ENCODE measurements at places on chromosomes 5 and 9.

DNA sequence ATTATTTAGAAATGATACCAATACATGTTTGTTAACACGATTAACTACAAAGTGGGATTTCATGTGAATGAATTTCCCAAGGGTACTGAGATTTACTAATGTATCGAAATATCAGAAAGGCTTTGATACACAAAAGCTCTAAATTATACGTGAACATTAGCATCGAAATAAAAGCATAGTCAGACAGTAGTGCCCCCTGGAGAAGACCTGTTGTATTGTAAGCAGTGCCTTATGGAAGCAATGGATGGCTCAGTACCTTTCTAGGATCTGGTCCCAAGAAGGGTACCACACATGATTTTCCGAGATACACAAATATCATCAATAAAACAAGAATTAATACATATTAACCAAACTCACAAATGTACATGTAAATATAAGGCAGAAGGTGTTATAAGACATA lies 153.8 kb downstream of the CDH12 start:
- DNase-seq: no peak

DNA sequence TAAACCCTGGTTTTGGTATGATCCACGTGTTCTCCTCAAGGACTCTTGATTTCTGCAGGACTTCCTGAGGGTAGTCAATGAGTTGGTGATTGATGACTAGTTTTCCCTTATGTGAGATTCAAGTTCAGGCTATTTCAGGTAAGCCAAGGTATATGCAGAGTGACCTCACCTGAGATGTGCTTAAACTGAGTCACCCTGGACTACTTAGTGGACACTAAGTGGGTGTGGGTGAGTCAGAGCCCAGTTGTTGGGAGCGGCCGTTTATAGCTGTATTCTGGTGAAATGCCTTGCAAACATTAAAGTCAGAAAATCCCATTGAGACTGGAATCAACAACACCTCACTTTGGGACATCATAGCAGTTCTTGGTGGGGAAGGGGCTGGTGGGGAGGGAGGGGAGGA lies 62.9 kb downstream of the SLC28A3 start:
- DNase-seq: no peak

GRCh38 chr9:14018081-14018480 lies 295.9 kb downstream of the NFIB start:
- no peak for DNase-seq

DNA sequence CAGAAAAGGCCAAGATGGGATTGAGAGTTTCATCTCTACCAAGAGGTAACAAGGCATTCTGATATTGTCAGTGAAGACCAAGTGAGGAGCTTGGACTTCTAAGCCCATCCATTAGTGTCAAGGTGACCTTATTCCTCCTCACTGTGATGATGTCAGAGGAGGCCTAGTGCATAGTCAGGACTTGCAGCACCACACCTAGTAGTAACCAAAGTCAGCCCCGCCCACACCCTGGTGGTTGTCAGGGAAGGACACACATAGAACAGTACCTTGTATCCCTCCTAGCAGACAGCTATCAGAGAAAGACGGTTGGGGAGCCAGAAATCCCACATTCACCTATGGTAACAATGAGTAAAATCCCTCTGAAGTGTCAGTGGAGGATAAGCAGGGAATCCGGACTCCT lies 111.7 kb downstream of the AP3B1 start:
- DNase-seq: no peak

DNA sequence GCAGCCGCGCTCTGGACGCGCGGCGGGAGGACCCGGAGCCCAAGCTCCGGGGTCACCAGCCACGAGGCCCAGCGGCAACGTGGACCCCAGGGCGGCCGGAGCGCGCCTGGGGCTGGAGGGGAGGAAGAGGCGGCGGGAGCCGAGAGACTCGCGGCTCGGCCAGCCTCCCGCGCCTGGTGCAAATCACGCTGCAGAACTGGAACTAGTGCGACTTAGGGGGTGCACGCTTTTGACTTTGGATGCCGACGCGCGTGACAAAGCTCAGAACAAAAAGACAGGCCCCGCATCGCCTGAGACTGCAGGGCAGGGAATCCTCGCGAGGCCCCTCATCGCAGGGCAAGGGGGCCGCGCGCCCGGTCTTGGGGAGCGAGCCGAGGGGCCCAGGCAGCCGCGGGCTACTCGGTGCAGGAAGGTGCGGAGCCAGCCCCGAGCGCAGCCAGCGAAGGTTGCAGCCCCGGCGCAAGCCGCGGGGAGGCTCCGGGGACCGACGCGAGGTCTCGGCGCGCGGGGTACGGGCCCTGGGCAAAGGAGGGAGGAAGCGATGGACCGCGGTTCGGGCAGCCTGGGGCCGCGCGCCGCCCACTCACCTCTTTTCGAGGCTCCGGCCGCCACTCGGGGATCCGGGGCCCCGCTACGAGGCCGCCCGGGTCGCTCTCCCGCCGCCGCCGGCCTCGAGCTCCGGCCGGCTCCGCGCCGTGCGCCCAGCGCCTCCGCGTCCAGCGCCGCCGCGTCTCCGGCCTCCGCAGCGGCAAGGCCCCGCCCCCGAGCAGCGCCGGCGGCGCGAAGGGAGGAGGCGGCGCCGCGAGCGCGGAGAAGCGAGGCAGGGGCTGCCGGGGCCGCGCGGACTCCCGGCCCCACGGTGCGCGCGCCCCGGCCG lies at the start of gene GOLM1:
Gene GOLM1, minus strand, starts transcription at position 735 of the 877 bp plus-strand sequence. CDS start 20,238 bp downstream, outside the sequence.
- DNase-seq: no peak

GRCh38 chr5:172450861-172451695 lies 3.2 kb downstream of the SH3PXD2B start:
- no peak for DNase-seq

- DNase-seq: no peak
Measured at GRCh38 chr9:87606841-87607521, 109.3 kb downstream of the DAPK1 start.

GRCh38 chr9:5579881-5580280 lies 49.0 kb upstream of the RIC1 start:
- no peak for DNase-seq

DNA sequence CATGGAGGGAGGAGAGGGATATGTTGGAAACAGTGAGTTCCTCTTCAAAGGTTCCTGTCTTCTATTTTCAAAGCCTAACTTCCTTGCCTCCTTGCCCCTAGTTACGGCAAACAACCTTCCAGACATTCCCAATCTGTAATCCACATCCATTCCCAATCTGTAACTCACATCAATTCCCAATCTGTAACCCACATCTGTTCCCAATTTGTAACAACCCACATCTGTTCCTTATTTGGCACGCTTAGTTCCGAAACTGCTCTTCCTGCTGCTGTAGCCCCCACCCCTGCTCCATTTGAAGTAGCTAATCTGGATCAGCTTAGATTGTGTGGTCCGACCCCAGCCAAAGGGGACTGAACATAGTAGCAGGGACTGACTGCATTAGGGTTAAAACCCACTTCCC lies 23.9 kb upstream of the IDNK start:
- DNase-seq: no peak

GRCh38 chr9:89745601-89746376 lies 141.0 kb downstream of the GADD45G start:
- no peak for DNase-seq

GRCh38 chr9:114431770-114432169 lies 44.0 kb upstream of the AKNA start:
- no peak for DNase-seq

DNA sequence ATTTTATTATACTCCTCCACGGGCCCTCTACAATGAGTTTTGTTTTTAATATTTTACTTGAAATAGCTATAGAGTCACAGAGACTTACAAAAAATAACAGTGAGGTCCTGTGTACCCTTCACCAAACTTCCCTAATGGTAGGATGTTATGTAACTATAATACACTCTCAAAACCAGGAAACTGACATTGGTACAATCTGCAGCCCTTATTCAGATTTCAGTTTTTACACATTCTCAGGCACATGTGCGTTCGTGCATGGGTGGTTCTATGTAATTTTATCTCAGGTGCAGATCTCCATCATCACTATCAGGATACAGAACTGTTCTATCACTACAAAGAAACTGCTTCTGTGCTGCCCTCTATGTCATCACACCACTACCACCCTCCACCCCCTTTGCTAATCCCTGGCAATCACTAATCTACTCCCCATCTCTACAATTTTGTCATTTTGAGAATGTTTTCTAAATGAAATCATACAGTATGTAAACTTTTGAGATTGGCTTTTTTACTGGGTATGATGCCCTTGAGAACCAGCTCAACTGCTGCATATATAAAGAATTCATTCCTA lies 16.4 kb downstream of the RAB14 start:
- no peak for DNase-seq

DNA sequence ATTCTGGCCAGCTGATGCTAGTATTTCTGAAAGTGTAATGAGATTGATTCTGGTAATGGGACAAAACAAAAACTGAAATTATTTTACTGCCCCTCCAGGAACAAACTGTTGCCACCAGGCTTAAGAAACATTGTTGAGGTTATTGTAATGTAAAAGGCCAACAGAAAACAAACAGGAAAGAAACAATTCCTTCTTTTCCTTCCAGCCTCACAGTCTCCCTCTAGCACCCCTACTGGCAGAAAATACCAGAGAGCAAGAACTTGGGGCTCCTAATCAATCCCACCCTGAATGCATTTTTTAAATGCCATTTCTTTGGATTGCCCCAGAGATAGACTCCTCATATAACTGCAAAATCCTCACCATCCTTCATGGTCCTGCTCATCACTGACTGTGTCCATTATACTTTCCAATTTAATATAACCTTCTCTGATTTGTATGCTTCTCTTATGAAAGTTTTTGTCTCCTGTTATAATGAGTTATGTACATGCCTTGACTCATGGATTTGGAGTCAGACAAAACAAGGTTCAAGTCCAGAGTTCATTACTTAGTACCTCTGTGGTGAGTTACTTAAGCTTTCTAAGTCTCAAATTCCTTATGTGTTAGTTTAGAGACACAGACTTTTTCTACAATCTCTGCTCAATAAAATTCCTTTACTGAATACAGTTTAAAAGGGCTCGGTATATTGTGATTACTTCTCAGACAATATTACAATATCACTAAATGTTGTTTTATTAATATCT lies 157.9 kb upstream of the FBN2 start:
- no peak for DNase-seq

GRCh38 chr5:116759860-116760640 lies 185.4 kb upstream of the SEMA6A start:
- DNase-seq: no peak

DNA sequence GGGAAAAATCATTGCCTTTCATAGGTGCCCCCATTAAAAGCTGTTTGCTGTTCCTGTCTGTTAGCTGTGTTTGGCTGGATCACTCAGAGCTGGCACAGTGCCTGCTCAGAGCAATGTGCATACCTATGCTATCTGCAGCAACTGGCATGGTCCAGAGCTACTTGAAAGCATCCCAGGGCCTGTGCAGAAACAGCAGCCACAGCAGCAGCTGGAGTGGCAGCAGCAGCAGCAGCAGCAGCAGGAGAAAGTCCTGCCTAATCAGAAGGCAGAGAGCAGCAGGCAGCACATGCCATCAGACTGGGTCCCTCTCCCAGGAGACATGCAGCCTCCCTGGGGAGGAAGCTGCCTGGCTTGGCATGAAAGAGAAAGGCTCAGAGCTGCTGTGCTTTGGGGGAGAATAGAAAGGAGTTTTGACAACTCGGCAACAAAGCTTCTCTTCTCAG lies 243.8 kb upstream of the WWC1 start:
- no peak for DNase-seq

DNA sequence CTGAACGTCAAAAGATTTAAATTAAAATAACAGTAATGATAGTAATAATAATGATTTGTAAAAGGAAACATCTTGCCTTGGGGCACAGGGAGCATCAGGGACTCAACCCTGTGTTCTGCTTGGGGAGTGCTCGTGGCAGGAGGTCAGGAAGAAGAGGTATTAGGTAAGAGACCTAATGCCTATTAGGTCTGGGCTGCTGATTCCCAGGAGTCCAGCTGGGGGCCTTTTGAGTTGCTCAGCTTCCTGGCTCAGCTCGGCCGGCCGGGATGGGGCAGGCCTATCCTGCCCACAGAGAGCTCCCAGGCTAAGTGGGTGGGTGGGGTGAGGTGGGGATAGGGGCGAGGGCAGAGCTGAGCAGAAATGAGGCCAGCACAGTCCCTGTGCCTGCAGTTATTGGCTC lies 17.5 kb downstream of the LMX1B start:
- no peak for DNase-seq

- no peak for DNase-seq
Measured at GRCh38 chr5:14742498-14742897, 78.0 kb downstream of the OTULIN start.

DNA sequence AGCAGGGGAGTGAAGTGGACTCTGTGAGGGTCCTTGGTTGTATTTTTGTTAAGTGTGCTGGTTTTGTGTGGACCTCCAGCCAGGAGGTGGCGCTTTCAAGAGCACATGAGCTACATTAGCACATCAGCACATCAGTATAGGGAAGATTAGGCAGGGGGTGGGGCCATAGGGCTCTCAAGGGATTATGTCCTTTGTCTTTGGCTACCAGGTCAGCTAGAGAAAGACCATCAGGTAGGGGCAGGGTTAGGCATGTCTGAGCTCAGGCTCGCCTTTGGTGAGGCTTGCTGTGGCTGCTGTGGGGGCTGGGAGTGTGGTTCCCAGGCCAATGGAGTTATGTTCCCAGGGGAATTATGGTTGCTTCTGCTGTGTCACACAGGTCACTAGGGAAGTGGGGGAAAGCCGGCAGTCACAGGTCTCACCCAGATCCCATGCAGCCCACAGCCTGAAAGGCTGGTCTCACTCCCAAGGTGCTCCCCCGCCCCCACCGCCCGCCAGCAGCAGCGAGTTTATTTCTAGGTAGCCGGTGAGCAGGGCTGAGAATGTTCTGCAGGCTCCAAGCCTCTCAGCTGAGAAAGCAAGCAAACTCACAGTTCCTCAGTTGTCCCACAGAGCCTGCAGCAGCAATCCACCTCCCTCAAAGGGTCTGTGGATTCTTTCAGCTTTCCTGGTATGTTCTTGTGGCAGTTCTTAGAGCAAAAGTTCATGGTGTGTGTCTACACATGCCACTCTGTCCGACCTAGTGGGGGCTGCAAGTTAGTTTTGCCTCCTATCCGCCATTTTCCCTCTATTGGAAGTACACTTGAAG lies 13.7 kb downstream of the OR1J1 start:
- no peak for DNase-seq

DNA sequence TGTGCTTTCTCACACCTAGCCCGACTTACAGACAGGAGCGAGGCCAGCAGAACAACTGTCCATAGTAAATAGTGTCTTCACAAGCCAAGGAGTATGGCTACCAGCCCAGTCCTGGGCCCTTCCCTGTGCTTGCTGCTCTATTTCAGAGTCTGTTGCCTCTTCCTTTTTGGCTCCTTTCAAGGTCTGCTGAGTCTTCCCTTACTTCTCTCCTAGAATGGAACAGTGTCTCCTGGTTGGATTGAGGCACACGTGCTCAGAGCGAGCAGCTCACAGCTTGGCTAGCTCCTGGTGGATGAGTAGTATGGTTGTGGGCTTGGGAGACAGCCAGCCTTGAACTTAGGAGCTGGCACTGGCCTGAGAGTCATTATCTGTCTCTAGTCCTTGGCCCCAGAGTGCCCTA lies 72.8 kb downstream of the TLE4 start:
- no peak for DNase-seq

All from stimulated activated CD4-positive, alpha-beta T cell treated with anti-CD3 and anti-CD28 coated beads, TNF-alpha, amount 100 ng/mL, for 1 hour (primary cell).